ENCODE measurements at places on chromosomes 5 and 9.

DNA sequence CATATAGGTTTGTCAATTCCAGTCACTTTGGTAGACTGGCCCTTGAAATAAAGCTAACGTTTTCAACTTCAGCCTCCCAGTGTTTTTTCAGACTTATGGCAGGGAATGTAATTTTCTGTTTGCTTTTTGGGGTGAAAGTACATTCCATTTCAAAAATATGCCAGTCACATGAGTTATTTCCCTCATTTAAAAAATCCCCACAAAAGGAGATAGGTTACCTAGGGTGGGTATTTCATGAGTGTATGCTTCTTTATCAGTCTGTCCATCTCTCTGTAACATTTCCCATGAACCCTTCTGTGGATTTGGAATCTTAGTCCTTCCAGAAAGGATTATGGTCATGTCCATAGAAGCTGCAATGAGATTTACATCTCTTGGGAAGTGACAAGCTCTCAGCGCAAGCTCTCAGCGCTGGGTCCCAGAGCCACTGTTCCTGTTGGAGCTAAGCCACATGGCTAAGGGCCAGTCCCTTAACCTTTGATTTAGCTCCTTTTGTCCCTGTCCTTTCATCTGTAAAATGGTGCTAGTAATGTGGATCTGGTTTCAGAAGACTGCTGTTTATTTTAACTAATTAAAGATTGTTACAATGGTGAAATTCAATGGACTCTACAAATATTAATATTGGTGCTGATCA, 294.9 kb downstream of the NR3C1 start:
- DNase-seq, result peak; percentile 72

- no peak for DNase-seq
These were observed 81.6 kb upstream of the CKMT2 start for GRCh38 chr5:81151546-81151945.

- DNase-seq, result no peak
These were observed 27.3 kb downstream of the ANKRD33B start for GRCh38 chr5:10591159-10591558.

GRCh38 chr9:134057307-134057657, 10.5 kb downstream of the BRD3 start:
- DNase-seq, result no peak

GRCh38 chr9:93001031-93001430, 53.7 kb downstream of the FGD3 start:
- DNase-seq, result no peak

DNA sequence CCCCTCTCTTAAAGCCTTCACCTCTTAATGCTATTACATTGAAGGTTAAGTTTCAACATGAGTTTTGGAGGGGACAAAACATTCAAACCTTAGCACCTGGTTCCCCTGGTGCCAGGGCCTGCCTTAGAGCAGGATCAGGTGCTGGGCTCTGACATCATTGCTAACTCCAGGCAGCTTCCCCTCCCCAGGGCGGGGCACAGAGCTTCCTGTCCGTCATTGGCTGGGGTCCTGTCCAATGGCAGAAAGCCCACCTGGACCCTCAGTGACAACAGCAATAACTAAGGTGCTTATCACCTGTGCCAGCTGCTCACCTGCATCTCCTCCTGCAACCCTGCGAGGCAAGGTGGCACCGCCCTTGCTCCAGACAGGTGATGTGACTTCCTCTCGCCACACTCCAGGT, 177.4 kb downstream of the NSG2 start:
- DNase-seq, result no peak

- no peak for DNase-seq
These were observed 152.2 kb downstream of the GADD45G start for GRCh38 chr9:89756891-89757537.

GRCh38 chr9:109471475-109472393, 26.4 kb downstream of the PTPN3 start:
- no peak for DNase-seq

DNA sequence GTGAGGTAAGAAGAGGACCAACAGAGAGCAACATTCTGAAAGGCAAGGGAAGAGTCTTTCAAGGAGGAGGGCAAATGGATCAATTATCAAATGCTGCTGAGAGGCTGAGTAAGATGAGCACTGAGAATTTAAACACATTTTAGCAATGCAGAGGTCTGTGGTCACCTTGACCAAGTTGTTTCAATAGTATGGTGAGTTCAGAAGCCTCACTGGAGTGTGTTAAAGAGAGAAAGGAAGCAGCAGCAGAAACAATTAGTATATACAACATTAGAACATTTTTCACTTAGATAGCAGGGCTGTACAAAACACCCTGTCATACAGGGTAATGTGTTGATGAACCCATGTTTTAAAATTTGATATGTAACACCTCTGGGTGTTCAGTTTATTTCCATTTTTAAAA, 131.5 kb downstream of the NR6A1 start:
- DNase-seq, result no peak

- DNase-seq, result no peak
These were observed 277.4 kb downstream of the KIF4B start for GRCh38 chr5:155290937-155291336.
